ENCODE measurements at places on chromosomes 5 and 9.
A peak's percentile ranks its signal among the peaks of the same experiment; 100 is the strongest.

DNA sequence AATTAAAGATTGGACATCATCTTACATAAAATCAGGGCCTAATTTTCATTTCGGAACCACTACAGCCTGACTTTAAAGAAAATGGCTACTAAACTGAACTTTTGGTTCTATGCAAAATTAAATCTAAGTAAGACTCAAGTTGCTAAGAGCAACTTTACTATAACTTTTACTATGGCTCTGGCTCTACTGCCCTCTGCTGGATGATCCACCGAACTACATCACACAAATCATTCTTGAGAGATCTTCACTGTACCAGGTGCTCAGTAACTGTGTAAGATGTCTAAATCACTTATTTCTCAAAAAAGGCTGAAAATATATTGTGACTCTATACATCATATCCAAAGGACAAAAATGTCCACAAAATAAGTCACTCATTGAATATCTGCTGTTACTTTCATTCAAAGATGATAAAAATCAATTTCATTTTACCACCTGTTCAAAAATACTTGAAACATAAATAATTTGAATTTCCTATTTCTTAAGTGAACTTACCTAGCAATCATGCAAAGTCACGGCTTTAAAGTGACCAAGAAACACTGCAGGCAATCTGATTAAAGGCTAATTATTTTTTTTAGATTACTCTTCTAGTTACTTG is 13.5 kb downstream of the MOCS2 start:
- H3K27me3 ChIP-seq: no peaks in the 10 kb centered on the region
- H3K4me1 ChIP-seq: no peaks in the 10 kb centered on the region
- no peak overlapping the region for H3K27ac ChIP-seq
- peak; percentile 41 for DNase-seq

- H3K27ac ChIP-seq: no peak overlapping the region
- H3K27me3 ChIP-seq: no peaks in the 10 kb centered on the region
- no peak overlapping the region for H3K4me3 ChIP-seq
- peak; percentile 30 for DNase-seq
- H3K36me3 ChIP-seq: no peaks in the 10 kb centered on the region
- no peaks in the 10 kb centered on the region for H3K4me1 ChIP-seq
Measured at GRCh38 chr5:1038417-1039209, 30.0 kb downstream of the NKD2 start.

- no peaks in the 10 kb centered on the region for H3K36me3 ChIP-seq
- H3K4me1 ChIP-seq: no peaks in the 10 kb centered on the region
- no peak overlapping the region for H3K27ac ChIP-seq
- no peaks in the 10 kb centered on the region for H3K27me3 ChIP-seq
- H3K4me3 ChIP-seq: no peak overlapping the region
Measured at GRCh38 chr5:156273325-156273724, 53.6 kb upstream of the SGCD start.

GRCh38 chr5:163460562-163461171 is at the start of gene HMMR:
Gene HMMR, plus strand, starts transcription at chr5:163460632. Its CDS starts 61 bp downstream, at chr5:163460693.
- peak within 1 kb of the TSS; percentile 99 for H3K4me3 ChIP-seq
- H3K36me3 ChIP-seq: no peaks in the 10 kb centered on the region
- peaks cover 30% of the 10 kb centered on the region for H3K4me1 ChIP-seq

DNA sequence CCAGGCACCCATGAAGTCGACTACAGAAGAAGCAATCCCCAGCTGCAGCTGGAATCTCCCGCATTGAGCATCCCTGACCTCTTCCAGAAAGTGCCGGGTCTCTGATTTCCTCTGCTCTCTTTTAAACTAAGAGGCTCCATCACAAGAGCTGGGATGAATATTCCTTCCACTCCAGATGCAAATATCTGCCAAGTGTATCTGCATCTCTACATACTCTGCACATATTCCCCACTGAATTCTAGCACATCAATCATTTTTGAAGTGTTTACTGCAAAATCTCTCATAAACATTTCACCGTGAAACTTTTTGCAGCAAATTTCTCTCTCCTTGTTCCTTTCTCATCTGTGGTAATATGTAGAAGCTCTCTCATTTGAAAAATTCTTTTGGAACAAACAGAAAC is 161.5 kb downstream of the GABRB2 start:
- DNase-seq: no peak
- no peak overlapping the region for H3K27ac ChIP-seq
- H3K4me3 ChIP-seq: no peak overlapping the region
- H3K4me1 ChIP-seq: no peaks in the 10 kb centered on the region
- H3K27me3 ChIP-seq: no peaks in the 10 kb centered on the region

DNA sequence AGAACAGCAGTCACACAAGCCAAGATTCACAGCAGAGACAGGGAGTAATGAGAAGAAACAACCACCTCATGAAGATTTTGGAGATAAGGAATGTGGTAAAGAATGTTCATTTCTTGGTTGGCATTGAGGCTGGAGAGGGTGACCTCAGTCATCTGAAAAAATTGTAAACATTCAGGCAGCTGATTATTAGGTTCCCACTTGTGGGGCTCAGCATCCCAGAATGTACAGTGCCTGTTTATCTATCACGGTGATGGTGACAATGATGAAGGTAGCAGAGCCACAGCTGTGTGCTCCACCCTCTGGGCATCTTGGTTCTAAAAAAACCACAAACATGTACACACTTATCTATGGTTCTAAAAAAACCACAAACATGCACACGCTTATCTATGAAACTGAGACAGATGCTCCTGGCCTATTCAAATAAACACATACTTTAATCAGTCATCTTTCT is 143.9 kb upstream of the MOCS2 start:
- no peaks in the 10 kb centered on the region for H3K27me3 ChIP-seq
- H3K4me3 ChIP-seq: no peak overlapping the region
- DNase-seq: no peak
- H3K4me1 ChIP-seq: no peaks in the 10 kb centered on the region
- H3K27ac ChIP-seq: no peak overlapping the region

DNA sequence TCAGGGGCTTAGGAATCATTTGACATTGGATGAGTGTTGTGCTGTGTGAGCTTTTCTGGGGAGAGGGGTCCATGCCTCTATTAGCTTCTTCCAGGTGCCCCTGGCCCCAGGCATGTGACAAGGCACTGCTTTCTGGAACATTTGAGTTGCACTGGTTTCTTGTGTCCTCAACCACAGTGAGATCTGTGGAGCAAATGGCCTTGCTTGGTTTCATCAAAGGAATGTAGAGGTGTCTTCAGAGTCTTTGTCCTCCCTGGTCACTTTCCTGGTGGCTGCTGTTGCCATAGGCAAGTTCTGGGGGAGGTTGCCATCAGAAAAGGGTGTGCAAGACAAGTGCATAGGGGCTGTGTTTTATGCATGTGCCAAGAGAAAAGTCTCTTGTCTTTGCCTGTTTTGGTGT is 157.5 kb downstream of the MACROH2A1 start:
- H3K27ac ChIP-seq: no peak overlapping the region
- no peak for DNase-seq
- no peaks in the 10 kb centered on the region for H3K36me3 ChIP-seq
- H3K4me3 ChIP-seq: no peak overlapping the region

- no peaks in the 10 kb centered on the region for H3K36me3 ChIP-seq
- no peak overlapping the region for H3K27ac ChIP-seq
- no peak for DNase-seq
- no peaks in the 10 kb centered on the region for H3K4me1 ChIP-seq
- no peaks in the 10 kb centered on the region for H3K27me3 ChIP-seq
Measured at GRCh38 chr5:64865662-64866061, 96.9 kb downstream of the CWC27 start.

DNA sequence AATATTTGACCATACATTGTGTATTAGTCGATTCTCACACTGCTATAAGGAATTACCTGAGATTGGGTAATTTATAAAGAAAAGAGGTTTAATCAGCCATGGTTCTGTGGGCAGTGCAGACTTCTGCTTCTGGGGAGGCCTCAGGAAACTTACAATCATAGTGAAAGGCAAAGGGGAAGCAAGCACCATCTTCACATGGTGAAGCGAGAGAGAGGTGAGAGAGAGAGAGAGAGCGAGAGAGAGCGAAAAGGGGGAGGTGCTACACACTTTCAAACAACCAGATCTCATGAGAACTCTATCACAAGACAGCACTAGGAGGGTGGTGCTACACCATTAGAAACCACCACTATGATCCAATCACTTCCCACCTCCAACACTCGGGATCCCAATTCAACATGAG is 4.1 kb upstream of the GRAMD2B start:
- no peaks in the 10 kb centered on the region for H3K36me3 ChIP-seq
- H3K4me3 ChIP-seq: no peak overlapping the region
- H3K27me3 ChIP-seq: no peaks in the 10 kb centered on the region

GRCh38 chr9:106860721-106861639 is 2.0 kb upstream of the ZNF462 start:
- H3K36me3 ChIP-seq: no peaks in the 10 kb centered on the region
- H3K4me1 ChIP-seq: peaks cover 5% of the 10 kb centered on the region
- no peaks in the 10 kb centered on the region for H3K27me3 ChIP-seq
- H3K4me3 ChIP-seq: no peak overlapping the region

- H3K27me3 ChIP-seq: no peaks in the 10 kb centered on the region
- no peak overlapping the region for H3K4me3 ChIP-seq
- H3K36me3 ChIP-seq: no peaks in the 10 kb centered on the region
- H3K4me1 ChIP-seq: peaks cover 2% of the 10 kb centered on the region
- DNase-seq: no peak
- H3K27ac ChIP-seq: no peak overlapping the region
Measured at GRCh38 chr5:38384396-38384795, 126.0 kb downstream of the EGFLAM start.

DNA sequence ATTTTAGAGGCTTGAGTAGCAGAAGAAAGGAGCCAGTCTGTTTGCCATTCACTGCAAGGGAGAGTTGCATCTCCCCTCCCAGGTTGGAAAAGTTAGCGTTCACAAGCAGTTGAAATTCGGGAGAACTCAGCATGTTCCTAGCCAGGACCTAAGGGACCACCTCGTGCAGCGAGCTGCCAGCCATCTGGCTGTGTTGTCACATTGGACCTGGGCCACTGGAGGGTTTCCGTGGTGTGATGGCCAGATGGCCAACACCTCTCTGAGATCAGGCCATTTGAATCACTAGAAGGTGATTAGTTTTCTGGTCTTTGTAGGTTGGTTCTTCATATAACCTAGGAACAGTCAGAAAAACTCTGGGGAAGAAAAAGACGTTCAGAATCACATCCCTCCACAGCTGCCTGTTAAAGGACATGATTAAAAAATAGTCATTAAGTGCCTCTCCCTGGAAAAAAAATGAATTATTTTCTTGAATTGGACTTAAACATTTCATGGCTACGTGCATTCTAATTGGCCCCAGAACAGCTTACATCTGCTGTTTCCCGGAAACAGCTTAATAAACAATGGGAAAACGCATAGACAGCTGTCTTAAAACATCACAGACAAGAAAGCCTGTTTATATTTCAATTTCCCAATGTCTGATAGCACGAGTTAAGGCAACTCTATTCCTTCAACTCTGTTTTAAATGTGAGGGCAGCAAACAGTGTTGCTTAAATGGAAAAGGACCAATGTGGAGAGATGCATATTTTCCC is 303.9 kb downstream of the TENT4A start:
- no peak overlapping the region for H3K4me3 ChIP-seq
- H3K27ac ChIP-seq: no peak overlapping the region
- no peaks in the 10 kb centered on the region for H3K4me1 ChIP-seq
- no peaks in the 10 kb centered on the region for H3K27me3 ChIP-seq
- DNase-seq: no peak

DNA sequence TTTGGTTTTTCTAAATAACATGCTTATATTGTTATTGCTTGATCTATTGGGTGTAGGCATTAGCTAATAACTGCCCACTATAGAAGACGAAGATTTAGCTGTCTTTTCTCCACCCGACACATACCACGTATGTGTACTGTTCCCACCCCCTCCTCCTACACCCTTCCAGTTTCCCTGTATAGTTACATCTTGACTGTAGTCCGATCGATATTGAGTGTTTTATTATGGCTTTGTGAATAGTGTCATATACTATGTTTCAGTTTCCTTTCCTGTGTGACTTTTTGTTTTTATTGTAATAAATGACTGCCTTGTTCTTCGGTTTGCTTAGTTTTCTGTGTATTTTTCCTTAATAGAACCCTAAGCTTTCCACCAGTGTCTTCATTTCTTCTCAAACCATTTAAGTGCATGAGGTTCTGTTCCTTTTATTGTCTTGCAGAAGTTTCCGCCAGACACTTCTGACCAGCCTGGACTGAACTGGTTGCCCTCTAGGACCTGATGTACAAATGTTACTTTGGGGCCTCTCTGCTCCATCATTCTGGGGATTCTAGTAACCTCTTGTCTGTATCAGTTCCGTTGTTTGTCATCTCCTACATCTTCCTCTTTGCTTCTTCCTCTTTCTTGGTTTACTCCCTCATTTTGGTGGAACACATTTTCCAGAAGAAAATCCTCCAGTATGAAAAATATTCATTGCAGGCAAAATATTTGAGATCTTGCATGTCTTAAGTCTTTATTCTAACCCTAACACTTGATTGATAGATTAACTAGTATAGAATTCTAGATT is 61.8 kb downstream of the PRKACG start:
- H3K36me3 ChIP-seq: no peaks in the 10 kb centered on the region
- H3K4me3 ChIP-seq: no peak overlapping the region
- H3K4me1 ChIP-seq: no peaks in the 10 kb centered on the region
- no peak overlapping the region for H3K27ac ChIP-seq
- DNase-seq: no peak

DNA sequence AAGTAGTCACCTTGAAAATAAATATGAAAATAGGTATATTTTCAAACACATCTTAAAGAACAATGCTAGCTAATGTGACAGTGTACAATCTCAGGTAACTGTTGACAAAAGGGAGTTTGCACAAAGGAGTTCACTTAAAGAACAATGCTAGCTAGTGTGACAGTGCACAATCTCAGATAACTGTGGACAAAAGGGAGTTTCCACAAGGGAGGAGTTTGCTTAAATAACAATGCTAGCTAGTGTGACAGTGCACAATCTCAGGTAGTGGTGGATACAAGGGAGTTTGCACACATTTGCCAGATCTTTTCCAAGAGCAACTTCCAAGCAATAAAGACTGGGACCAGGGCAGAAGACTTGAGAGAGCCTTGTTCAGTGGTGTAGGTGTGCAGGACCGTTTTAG is 442.9 kb upstream of the FTMT start:
- no peak overlapping the region for H3K27ac ChIP-seq
- no peaks in the 10 kb centered on the region for H3K27me3 ChIP-seq
- no peak for DNase-seq
- H3K36me3 ChIP-seq: no peaks in the 10 kb centered on the region

GRCh38 chr5:180166176-180166575 is 42.8 kb downstream of the RASGEF1C start:
- H3K4me3 ChIP-seq: no peak overlapping the region
- no peak overlapping the region for H3K27ac ChIP-seq
- no peaks in the 10 kb centered on the region for H3K27me3 ChIP-seq
- H3K4me1 ChIP-seq: no peaks in the 10 kb centered on the region

DNA sequence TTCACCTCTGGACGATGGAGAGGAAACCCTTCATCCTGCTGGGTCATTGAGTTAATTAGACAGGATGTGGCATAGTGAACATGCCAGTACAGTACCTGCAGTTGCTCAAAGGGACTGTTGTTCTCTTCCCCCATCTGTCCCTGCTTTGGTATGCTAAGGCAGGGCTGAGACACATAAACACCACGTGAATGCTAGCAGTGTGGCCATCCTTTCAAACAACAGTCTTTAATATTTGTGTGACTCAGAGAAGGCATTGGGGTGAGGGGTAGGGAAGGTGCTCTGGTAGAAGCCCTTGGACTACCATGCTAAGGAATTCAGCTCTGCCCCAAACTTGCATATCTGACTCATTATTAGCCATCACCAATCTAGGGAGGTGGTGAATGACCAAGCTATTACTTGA is 180.2 kb upstream of the ZNF618 start:
- no peak overlapping the region for H3K27ac ChIP-seq
- H3K27me3 ChIP-seq: peaks cover 4% of the 10 kb centered on the region
- peaks cover 20% of the 10 kb centered on the region for H3K4me1 ChIP-seq
- H3K36me3 ChIP-seq: no peaks in the 10 kb centered on the region
- H3K4me3 ChIP-seq: no peak overlapping the region
- no peak for DNase-seq

GRCh38 chr9:131273146-131273855 is 3.0 kb downstream of the FAM78A start:
- H3K4me1 ChIP-seq: peaks cover 32% of the 10 kb centered on the region
- DNase-seq: no peak
- no peaks in the 10 kb centered on the region for H3K27me3 ChIP-seq
- peak overlapping the region; percentile 94 for H3K27ac ChIP-seq
- H3K4me3 ChIP-seq: peak overlapping the region; percentile 82

Measured in CD8-positive, alpha-beta memory T cell (primary cell).